Stimulated activated CD4-positive, alpha-beta T cell treated with anti-CD3 and anti-CD28 coated beads, Interleukin-4, amount 100 ng/mL, for 4 hours (primary cell): ENCODE measurements at places on chromosomes 5 and 9.

- no peak for DNase-seq
Observed at GRCh38 chr5:177458912-177459350, 12.3 kb downstream of the PRR7 start.

GRCh38 chr9:8417341-8417740 lies 617.8 kb upstream of the DMAC1 start:
- DNase-seq = no peak

- no peak for DNase-seq
Observed at GRCh38 chr5:17079562-17079961, 137.9 kb upstream of the BASP1 start.

DNA sequence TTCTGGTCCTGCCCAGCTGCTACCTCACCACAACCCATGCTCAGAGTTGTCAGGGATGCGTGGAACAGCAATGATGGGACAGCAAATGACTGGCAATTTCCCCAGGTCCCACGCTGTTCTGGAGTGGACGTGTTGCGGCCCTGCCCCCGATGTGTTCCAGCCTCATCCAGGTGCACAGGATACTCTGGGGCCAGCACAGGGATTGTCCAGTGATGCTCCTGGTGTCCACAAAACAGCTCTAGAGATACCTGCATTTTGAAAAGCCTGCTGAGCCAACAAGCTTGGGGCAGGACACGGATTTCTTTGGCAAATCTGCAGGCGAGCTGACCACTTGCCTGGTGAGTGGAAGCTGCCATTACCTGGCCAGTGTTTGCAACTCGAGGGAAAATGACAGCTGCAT lies 88.7 kb downstream of the ANKRD33B start:
- no peak for DNase-seq

- no peak for DNase-seq
Observed at GRCh38 chr5:145237843-145238242, 597.3 kb downstream of the PRELID2 start.
